Stimulated activated CD8-positive, alpha-beta memory T cell treated with anti-CD3 and anti-CD28 coated beads, Interleukin-2, amount 100 ng/mL, for 1 hour (primary cell): ENCODE measurements at places on chromosomes 13 and 19.

DNA sequence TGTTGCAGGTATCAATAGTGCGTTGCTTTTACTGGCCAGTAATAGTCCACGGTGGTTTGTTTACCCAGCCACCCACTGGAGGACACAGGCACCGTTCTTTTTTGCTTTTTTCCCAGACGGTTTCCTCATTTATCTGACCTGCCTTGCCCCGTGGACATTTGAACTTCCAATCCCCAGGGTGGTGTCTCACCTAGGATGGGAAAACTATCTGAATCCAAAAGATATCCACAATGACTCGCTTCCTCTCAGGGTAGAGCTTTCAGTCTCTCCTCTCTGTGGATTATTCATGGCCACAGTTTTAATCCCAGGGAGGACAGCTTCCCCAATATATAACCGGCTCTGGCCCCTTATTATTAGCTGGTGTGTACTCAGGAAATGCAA, 170.8 kb downstream of the FOXO1 start:
- no peak for DNase-seq

- no peak for DNase-seq
These were observed 277.8 kb downstream of the ABCC4 start for GRCh38 chr13:95023405-95023804.

DNA sequence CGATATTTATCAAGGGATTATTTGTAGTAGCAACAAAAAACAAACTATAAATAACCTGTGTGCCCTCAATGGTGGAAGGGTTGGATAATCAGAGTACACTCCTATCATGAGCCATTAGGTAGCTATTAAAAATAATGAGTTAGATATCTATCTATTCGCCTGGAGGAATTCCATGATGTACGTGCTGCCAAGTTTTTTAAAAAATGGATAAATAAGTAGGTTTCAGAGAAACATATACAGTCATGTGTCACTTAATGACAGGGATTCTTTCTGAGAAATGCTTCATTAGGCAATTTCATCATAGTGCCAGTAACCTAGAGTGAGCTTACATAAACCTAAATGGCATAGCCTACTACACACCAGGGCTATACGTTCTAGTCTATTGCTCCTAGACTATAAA, 6.2 kb upstream of the OR1I1 start:
- no peak for DNase-seq

DNA sequence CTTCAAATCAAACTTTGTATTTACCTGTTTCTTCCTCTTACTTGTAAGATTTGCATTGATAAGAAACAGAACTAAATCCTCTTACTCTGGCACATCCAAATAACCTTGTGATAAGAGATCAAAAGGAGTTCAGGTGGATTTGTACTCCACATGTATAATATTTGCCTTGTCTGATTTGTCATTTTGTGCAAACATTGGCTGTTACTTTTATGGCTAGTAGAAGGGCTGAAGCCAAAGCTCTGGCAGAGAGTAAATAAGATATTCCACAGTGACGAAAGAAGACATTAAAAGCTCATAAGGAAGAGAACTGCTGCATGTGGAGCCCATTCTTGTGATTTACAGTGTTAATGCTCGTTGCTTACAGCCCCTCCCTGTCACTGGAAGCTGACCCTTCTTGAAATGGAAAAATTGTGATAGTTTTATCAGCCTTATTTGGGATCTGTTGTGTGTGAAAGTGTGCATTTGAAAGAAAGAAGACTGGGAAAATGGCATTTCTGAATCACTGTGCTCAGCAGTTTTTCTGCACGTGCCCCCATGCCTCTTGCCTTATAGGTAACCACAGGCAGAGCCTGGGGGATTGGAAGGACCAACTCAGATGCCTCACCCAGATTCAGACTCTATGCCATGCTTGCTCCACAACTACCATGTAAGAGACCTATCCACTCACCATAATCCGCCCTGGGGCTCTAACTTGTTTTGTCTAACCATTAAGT, 68.2 kb downstream of the OXGR1 start:
- DNase-seq, result no peak

DNA sequence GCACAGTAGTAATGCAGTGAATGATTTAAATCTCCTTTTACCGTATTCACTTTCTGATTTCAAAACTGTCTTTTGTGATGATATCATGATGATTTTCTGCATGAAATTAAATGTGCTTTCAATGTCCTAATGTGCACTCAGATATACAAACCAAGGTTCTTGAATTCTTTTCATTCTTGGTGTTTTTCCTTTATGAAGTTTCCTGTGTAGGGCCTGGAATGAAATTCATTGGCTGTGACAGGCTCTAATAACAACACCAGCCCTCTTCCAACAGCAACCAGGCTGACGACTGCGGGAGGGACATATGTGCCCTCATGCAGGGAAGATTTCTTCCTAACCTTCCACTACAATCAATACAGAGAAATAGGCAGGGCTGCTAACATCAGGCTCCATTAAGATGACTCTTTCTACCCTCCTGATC, 1052.0 kb downstream of the DIAPH3 start:
- DNase-seq, result no peak

DNA sequence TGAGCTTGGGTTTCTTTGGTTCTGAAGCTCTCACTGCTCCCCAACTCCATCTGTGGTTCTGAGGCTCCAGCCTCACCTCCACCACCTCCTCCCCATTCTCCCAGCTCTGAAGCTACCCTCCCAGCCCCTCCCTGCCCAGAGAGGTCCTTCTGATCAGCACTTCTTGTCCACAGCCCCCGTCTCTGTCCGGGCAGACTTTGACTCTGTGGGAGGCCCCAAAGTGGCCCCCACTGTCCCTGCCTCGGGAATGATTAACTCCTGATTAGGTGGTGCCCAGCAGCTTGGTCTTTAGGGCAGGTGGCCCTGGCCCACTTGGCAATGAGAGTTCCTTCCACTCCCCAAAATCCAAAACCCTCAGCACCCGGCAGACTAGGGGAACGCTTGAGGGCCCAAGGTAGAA, 14.4 kb downstream of the EVI5L start:
- DNase-seq, result no peak

DNA sequence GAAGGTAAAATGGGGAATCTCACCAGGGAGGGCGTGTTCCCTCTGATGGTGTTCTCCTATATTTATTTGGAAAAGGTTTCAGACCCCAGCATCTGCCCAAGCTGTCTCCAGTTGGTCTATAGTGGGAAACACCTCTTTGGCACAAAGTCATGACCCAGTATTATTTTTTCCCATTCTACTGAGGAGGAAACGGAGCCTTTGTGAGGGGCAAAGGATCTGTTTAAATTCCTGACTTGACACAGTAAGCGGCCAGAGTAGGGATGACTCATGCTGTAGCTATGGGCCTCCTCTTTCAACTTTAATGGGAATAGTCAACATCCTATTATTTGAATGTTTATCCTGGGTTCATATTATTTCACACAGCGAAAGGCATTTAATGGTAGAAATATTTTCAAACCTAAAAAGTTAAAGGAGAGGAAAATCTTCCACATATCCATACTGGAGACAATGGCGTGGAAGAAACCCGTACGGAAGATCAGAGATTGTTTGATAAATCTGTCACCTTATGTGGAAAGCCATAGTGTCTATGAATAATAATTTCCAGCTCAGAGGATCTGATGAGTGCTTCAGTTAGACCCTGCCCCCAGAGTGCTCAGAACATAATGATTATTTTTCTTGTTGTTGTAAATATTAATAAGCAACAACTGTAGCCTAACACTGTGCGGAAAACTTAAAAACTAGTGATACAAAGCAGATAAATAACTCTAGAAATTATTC, 126.0 kb downstream of the FOXO1 start:
- DNase-seq, result no peak

- no peak for DNase-seq
These were observed 319.5 kb downstream of the SHISA2 start for GRCh38 chr13:25732111-25732865.

GRCh38 chr13:77981281-77981881, 62.8 kb upstream of the EDNRB start:
- DNase-seq, result no peak

DNA sequence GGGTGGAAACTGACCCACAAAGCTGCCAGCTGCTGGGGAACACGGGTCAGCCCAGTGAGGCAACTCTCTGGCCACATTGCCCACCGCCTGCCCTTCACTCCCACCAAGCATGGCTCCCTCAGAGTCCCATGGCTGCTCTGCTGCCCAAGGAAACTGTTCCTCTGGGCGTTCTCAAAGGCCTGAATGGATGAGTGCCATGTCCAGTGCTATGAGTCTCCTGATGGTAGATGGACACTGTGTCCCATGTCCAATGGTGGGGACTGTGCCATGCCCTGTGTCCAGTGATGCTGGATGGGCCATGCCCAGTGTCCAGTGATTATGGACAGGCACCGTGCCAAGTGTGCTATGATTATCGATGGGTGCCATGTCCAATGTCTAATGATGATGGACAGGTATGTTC, 88.8 kb downstream of the ANKRD10 start:
- DNase-seq, result no peak

DNA sequence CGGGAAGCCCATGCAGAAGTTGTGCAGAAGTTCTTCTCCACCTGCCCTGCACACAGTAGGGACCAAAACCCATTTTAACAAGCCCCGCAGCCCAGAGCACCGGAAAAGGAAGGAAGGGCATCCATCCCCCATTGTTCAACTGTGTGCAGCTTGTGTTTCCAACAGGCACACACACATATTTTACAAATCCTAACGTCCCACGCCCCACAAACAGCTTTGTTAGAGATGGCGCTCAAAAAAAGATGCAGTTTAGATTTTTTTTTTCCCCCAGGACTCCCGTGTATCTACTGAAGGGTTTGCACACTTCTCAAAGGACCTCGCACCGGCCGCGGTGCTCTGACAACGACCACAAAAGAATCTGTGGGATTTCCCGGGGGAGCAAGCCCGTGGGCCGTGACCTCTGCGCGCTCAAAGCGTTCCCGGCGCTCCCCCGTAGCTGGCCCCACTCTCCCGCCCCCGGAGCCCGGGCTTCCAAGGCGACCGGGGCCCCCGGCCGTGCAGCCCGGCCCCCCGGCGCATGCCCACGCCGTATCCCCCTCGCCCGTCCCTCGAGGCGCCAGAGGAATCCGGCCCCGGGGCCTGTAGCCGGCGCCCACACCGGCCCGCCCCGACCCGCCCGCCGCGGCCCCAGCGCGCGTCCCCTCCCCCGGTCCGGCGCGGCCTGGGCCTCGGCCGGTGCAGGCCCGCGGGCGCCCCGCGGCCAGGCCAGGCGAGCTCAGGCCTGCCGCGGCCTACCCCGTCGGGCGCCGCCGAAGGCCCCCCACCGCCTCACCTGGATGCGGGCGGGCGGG, 523 bp downstream of the ELAVL1 start:
- no peak for DNase-seq
